ENCODE measurements at places on chromosomes 4 and X. TPM values are rescaled to one million over a fixed set of nuclear protein-coding genes. Genes with fewer than 3 reads are reported as not detected.

Gene DDIT4L
- 1.8 TPM for total RNA-seq

DNA sequence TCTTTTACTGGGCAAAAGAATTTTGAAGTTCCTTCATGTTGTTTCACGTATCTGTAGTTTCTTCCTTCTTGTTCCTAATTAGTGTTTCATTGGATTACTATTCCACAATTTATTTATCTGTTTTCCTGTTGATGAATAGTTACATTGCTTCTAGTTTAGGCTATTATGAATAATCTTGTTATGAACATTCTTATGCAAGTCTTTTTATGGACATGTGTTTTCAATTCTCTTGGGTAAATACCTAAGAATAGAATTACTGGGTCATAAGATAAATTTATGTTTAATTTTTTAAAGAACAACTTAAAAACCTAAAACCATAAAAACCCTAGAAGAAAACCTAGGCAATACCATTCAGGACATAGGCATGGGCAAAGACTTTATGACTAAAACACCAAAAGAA, 70.9 kb upstream of the RXFP1 start:
- no peak for ATAC-seq

GRCh38 chrX:154531626-154532025, 15.0 kb downstream of the G6PD start:
- ATAC-seq: no peak

Gene P2RY4
- 0.85 TPM for total RNA-seq

DNA sequence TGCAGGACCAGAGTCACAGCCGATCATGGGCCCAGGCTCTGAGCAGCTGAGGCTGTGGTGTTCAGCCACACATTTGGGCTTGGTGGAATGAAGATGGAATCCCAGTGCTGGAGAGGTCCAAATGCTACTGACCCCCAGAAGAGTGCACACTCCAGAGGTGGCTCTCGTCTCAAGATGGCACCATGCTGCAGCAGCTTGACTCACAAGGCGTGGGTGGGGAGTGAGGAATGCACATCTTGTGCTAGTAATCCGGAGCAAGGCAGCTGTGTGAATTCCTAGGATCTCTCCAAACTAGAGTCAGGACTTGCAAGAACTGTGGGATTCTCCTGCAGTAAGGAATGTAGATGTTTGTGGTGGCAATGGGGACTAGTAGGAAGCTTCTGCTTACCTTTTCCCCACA, 28.7 kb downstream of the RAB28 start:
- ATAC-seq: no peak

DNA sequence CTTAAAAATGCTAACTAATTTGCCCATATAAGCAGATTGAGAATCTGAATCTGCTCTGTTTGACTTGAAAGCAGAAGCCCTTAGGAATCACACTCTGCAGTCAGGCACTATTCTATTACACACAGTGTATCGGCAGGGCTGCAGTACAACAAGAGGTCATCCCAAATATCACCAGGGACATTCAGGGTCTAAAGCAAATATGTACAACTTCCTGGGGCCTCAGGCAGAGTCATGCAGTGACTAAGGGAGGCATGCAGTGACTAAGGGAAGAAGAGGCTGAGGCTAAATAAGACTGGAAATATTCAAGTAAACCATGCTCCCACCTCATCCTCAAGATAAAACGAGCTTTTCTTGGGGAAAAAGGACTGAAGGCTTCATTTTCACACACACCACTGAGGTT, 20.9 kb downstream of the MAPK10 start:
- ATAC-seq: no peak

GRCh38 chrX:15188039-15188438, 81.8 kb downstream of the ASB9 start:
- no peak for ATAC-seq

DNA sequence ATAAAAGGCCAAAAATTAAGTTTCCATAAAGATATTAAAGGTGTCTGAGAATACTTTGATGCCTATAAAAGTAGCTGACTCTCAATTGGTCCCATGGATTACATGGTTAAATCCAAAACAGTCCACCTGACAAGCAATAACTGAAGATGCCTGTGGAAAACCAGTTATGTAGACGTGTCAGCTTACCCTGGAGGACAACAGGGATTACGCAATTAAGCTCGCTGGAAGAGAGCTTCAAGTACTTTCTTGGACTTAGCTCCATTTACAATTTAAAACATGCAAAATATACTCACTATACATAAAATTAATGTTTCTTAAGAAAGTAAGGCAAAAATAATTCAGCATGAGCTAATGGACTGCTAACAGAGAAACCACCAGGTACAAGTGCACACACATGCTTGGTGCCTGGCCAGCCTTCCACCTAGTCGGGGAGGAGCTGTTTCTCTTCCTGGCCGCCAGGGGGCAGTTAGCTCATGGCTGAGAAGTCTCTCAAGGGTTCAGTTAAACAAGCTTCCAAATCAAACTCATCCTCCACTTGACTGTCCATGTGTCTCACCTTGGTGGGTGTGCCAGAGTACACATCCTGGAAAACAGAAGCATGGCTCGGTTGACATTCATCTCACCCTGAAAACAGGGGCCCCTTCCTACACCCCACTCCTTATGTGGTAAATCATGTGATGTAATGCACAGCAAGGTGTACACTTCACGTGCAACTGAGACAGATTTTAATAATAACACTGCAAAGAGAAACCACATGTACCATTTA, 9.2 kb upstream of the FAM53A start:
- ATAC-seq: peak; percentile 94

Gene SLC38A5
- 170 TPM for total RNA-seq

GRCh38 chr4:17511509-17511949, 361 bp downstream of the QDPR start:
- ATAC-seq: peak; percentile 73

DNA sequence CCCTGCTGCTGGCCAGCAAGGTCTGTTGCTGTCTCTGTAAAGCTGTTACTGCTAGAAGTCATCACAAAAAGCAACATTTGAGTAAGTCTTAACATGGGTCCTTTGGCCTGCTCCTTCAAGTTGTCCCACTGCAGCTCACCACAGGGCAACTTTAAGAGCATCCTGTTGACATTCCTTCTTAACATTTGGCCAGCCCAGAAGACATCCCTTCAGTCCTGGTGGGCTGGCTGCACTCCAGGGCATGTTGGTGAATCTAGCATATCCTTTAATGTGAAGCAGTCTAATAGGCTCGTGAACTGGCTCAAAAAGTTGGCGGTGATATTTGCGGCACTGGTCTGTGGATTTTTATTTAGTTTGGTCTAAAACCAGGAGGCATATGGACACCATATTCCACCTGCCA, 92.2 kb upstream of the MAML3 start:
- no peak for ATAC-seq

GRCh38 chrX:23390979-23391378, 56.3 kb downstream of the PTCHD1 start:
- ATAC-seq: no peak

- no peak for ATAC-seq
Observed at GRCh38 chr4:60129740-60130139, 1070.4 kb upstream of the ADGRL3 start.

DNA sequence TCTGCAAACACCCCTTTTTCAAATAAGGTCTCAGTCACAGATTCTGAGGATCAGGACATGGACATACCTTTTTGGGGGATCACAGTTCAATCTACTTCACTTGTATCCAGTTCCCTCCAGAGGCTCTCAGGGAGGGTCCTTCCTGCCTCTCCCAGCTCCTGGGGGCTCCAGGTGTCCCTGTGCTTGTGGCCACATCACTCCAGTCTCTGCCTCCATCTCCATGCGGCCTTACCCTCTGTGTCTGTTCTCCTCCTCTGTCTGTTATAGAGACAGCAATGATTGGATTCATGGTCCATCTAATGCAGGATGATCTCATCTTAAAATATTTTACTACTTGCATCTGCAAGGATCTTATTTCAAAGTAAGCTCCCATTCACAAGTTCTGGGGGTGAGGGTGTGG, 269.6 kb downstream of the ASMT start:
- ATAC-seq: no peak

Gene LANCL3
- total RNA-seq: 0.95 TPM

Gene NDST4
- not detected for total RNA-seq

Data from activated T-helper 17 cell treated with anti-CD3 and anti-CD28 coated beads, Interleukin-2, amount 50 U/mL, for 72 hours (primary cell).